Fibroblast of skin of left quadriceps (primary cell): ENCODE measurements at places on chromosomes 16 and 17.

GRCh38 chr17:3639981-3640596 lies 3.5 kb downstream of the CTNS start:
- no peak for DNase-seq

DNA sequence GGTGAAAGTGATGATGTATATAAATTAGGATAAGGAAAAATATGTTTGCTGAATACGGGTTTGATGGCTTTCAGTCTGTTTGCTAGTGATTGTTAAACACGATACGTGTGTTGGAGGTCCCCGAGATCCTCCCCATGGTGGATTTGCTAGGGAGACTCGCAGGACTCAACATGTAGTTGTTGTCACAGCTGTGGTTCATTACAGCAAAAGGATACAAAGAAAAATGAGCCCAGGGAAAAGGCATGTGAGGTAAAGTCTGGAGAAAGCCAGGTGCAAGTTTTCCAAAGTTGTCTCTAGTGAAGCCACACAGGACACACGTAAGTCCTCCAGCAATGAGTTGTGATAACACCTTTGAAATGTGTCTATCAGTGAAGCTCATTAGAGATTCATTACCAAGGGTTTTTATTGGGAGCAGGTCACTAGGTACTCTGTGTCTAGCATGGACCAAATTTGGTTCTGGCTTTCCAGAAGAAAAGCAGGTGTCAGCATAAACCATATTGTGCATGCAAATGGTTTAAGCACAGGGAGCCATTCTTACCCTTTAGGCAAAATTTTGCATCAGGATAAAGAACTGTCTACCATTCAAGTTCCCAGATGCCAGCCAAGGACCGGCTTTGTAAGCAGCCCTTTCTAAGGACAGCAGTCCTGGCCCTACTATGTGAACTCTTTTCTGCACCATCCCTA lies 215.2 kb upstream of the WSCD1 start:
- no peak for DNase-seq

DNA sequence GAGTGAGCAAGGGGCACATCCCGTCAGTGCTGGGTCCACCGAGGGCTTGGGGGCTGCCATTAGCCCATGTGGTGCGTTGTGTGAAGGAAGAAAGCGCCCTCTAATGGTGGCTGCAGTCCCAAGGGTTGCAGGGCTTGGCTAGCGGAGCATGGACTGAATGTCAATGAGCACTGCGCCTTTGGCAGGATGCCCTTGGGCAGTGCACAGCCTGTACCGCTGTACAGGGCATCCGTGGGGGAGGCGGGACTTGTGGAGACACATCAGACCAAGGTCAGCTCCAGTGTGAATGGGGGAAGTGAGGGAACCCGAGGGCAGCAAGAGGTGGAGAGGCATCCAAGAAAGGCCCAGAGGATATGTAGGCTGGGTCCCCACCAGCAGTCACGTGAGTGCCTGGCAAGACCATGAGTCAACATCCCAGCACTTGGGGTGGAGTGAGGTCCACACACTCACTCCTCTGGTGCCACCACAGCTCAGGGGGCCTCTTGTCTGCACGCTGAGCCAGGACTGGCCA lies 75.5 kb upstream of the MED9 start:
- no peak for DNase-seq

- no peak for DNase-seq
These were observed 54.3 kb downstream of the NLK start for GRCh38 chr17:28096756-28097155.

- no peak for DNase-seq
These were observed 80.4 kb downstream of the PGS1 start for GRCh38 chr17:78458736-78459335.
